ENCODE measurements at places on chromosomes 2 and 18.

- peak; percentile 29 for DNase-seq
Observed at GRCh38 chr2:231321556-231322334, 73.8 kb upstream of the B3GNT7 start.

- DNase-seq: no peak
Observed at GRCh38 chr18:61471541-61471940, 138.3 kb downstream of the CDH20 start.

DNA sequence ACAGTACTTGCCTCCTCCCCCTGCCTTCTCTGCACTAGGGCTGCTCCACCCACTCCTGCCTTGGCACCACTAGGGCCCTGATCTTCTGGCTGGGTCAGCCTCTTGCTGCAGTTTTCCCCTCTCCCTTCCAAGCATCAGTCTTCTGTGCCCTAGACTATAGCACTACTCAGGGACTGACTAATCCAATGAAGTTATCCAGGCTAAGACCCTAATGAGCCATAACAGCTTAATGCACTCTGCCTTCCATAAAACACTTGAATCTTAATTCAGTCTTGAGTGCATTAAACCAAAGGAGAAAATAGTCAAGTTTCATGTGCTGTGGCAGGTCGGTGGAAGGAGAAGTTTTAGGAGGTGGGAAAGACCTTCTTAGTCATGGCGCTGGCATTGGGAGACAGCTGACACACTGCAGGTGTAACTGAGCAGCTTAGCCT, 95.7 kb downstream of the BIN1 start:
- DNase-seq: no peak

DNA sequence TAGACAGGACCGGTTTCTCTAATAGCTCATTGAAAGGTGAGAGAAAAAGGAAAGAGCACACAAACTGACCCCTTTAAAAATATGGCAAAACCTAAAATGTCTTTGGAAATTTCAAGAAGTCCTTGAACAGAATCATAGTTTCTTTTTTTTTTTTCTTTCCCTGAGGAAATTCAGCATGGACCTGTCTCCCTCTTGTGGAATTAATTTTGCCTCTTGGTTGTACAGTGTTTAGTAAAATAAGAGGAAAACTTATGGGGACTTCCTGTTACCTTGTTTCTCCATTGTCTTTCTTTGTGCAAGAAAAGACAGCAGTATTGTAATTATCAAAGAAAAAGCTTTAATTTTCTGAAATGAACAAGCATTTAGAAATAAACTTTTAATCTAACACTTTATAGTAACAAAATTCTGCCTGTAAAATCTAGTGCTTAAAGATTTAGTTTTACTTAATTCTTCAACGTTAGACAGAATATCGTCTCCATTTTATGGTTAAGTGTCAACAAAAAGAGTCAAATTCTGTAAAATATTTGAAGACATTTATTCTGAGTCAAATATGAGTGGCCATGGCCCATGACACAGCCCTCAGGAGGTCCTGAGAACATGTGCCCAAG, 176.3 kb upstream of the NABP1 start:
- DNase-seq: no peak
